T-helper 1 cell treated with Interleukin-12 subunit alpha and Interleukin-12 subunit beta and Interleukin-4 antibody, amounts not matched to agents 30 ng/mL and 1 ng/mL, for 36 hours (primary cell): ENCODE measurements at places on chromosomes 6 and 20. TPM values are rescaled to one million over a fixed set of nuclear protein-coding genes. Genes with fewer than 3 reads are reported as not detected.

LY6G6C gene
- total RNA-seq = 0.41 TPM in 1 of 2 replicates, not detected in the other

DEFB118 gene
- total RNA-seq = not detected in 2 replicates

TTBK1 gene
- 1.3 TPM in 2 replicates for total RNA-seq

SLC2A10 gene
- not detected in 2 replicates for total RNA-seq

IRF4 gene
- 216 and 221 TPM in 2 replicates for total RNA-seq

DSN1 gene
- 25.0 and 25.2 TPM in 2 replicates for total RNA-seq

OTOR gene
- total RNA-seq = not detected in 2 replicates

MAPK13 gene
- total RNA-seq = 26.6 and 28.8 TPM in 2 replicates

SERINC3 gene
- total RNA-seq = 82.0 and 82.4 TPM in 2 replicates

MATN4 gene
- 6.1 and 6.7 TPM in 2 replicates for total RNA-seq

ADA gene
- 98.8 and 105 TPM in 2 replicates for total RNA-seq

TNXB gene
- 5.5 and 6.1 TPM in 2 replicates for total RNA-seq

METTL24 gene
- total RNA-seq = not detected in 2 replicates

SLC22A2 gene
- not detected in 2 replicates for total RNA-seq
